Left ventricle myocardium superior (tissue), 1 donor: ENCODE measurements at places on chromosomes 1 and 21. TPM values are rescaled to one million over a fixed set of nuclear protein-coding genes. Genes with fewer than 3 reads are reported as not detected.

Gene SPRR2E
- total RNA-seq = not detected

Gene BCL2L15
- not detected for total RNA-seq

Gene RAB3B
- total RNA-seq = not detected

Gene BCAN
- total RNA-seq = 0.52 TPM

Gene RGS8
- total RNA-seq = not detected

Gene PPIAL4G
- not detected for total RNA-seq

Gene ANGPTL3
- total RNA-seq = not detected

Gene LCE1A
- not detected for total RNA-seq

Gene CLCA2
- not detected for total RNA-seq

Gene NBPF9
- total RNA-seq = 5.1 TPM

Gene FAM76A
- 12.3 TPM for total RNA-seq

Gene SCCPDH
- total RNA-seq = 30.8 TPM

Gene PTPN7
- total RNA-seq = 0.92 TPM

Gene TP73
- total RNA-seq = 0.05 TPM

Gene OR14K1
- not detected for total RNA-seq

Gene XCL1
- total RNA-seq = 0.67 TPM

Gene OTUD7B
- total RNA-seq = 23.0 TPM

Gene TRIM67
- not detected for total RNA-seq

Gene GBP7
- total RNA-seq = not detected

Gene CRYAA
- total RNA-seq = not detected

Gene FCGR2B
- total RNA-seq = 12.6 TPM

Gene CXADR
- total RNA-seq = 27.1 TPM

Gene MT1HL1
- total RNA-seq = not detected

Gene KCNJ15
- total RNA-seq = 0.72 TPM

Gene TXLNA
- total RNA-seq = 16.5 TPM

Gene CLCNKB
- total RNA-seq = 2.1 TPM

Gene PTPRU
- total RNA-seq = 19.2 TPM

Gene OR6F1
- total RNA-seq = not detected

Gene OR6K3
- not detected for total RNA-seq

Gene KRTAP6-1
- total RNA-seq = not detected
